PC-3 (cell line): ENCODE measurements at places on chromosomes 2 and 18. TPM values are rescaled to one million over a fixed set of nuclear protein-coding genes. Genes with fewer than 3 reads are reported as not detected.

RBM43 gene
- 2.5 and 2.6 TPM in 2 replicates for total RNA-seq

EPHA4 gene
- 3.3 and 3.6 TPM in 2 replicates for total RNA-seq

STAT4 gene
- 1.6 and 2.2 TPM in 2 replicates for total RNA-seq

DNA sequence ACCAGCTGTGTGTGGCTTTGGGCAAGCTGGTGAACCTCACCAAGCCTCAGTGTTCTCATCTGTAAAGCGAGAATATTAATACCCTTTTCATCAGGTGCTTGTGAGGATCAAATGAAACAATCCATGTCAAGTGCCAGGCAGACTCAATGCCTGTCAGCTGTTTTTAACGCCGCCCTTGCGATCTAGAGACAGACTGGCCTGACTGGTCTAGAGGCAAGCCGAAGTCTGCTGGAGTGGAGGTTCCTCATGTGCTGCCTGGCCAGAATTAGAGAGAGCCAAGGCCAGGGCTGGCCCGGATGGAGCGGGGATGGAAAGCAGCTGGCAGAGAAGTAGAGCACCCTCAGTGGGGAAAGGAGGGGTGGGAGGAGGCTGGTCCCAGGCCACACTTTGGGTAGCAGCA is 74.5 kb upstream of the B3GNT7 start:
- DNase-seq: no peak

DNA sequence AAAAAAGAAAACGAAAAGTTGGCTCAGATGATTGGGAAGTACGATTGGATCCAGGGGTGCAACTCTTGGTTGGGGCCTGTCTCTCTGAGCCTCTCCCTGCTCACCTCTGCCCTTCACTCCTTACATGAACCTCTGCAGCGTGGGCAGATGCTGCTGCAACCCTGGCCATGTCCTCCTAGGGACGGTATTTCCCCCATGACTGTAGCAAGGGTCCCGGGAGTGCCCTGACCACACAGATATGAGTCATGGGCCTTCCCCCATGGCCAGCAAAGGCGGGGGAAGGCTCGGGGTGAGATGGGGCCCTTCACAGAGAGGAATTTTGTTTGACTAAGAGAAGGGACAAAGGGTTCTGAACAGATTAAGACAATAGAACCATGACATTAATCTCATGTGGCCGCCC is 129.0 kb downstream of the NCK2 start:
- DNase-seq: peak; percentile 68

- no peak for DNase-seq
These were observed 148.5 kb downstream of the SPP2 start for GRCh38 chr2:234198976-234199375.

- DNase-seq: peak; percentile 56
These were observed 93.4 kb downstream of the DOCK10 start for GRCh38 chr2:224948859-224949258.

GRCh38 chr2:60339286-60339685 is 214.2 kb downstream of the BCL11A start:
- no peak for DNase-seq

DNA sequence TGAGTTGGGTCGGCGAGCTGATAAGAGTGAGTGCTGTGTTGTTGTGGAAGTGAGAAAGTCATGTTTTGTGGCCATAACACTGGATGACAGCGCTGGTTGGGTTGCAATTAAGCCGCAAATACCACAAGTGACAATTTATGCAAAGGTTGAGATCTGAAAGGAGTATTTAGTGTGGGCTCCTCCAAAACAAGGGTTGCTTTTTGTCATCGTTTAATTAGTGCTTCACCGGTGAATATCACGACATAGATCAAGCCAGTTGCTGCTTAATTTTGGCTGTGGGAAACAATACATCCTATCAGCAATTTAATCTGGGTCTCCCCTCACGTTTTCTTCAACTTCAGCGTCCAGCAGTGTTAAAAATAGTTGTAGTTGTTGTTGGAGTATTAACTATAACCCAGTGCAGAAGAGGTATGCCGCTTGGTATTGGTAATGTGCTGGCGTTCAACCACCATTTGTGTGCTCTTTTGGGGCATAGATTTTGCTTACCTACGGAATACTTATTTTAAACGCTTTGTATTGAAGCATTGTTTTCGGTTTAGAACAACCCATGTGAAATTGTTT is 662 bp downstream of the ACVR2A start:
- peak; percentile 17 for DNase-seq

DNA sequence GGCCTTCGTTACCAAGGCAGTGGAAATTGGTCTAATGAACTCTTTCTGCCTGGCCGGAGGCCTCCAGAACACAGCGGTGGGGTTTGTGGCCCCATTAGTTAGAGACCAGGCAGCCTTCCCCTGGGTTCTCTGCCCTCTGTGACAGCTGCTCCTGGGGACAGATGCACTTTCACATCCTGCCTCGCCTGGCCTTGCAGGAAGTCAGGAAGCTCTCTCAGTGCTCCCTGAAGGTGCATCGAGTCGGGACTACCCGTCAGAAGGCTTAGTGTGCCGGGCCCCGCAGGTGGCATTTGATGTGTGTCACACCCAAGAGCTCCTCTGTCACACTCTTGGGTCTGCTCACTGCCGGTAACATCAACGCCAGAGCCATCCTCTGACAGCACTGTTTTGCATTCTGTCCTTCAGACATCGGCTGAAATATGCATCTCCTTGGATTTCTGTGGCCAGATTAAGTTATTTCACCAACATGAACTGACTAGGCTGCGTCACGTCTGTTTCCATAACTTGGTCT is 158.3 kb downstream of the LDLRAD4 start:
- DNase-seq: no peak

DNA sequence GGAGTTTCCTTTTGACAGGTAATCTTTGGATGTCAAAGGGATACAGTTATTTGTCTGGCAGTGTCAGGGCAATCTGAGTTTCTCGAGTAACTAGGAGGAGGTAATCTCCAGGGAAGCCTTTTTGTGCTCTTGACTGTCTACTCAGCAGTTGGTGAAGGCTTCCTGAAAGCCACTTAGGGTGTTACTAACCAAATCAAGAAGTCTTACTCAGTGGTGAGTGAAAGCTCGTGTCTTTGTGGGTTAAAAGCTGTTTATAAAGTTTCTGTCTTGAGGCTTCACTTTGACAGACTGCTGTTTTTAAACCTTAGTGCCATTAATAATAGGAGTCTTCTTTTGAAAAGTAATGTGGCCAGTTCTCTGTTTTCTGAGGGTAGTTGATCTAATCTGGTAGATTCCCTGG is 1.7 kb downstream of the THSD7B start:
- no peak for DNase-seq

DNA sequence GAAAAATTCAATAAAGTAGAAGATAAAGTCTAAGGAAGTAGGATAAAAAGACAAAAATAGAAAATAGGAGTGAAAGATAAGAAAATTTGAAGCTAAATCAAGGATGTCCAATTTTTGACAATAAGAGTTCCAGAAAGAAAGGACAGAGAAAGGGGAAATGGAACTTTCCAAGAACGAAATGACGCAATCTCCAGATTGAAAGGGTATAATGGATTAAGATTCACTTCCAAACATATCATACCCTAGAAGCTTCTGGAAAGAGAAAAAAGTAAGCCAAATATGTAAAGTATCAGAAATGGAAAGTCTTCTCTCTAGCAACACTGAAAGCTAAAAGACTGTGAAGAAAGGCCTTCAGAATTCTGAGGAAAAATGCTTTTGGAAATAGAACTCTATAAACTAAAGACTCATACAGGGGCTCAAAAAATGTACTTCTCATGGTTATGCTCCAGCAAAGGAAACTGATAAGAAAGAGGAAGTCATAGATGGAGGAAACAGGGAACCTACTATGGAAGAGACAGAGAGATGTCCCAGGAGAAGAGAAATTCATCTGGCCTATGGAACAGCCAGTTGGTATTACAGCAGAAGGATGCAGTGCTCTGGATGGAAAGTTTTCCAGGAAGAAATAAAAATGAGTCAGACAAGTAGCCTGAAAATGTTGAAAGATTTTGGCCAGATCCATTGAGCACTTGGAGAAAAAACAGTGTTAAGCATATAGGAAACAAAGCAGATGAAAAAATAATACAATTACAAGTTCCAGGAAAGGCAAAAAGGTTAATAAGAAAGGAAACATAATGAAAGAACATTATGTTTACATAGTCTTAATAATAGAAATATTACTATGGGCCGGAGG is 20.1 kb downstream of the CASP8 start:
- no peak for DNase-seq
